Smooth muscle cell of the pulmonary artery (primary cell): ENCODE measurements at places on chromosomes 13 and 19. TPM values are rescaled to one million over a fixed set of nuclear protein-coding genes. Genes with fewer than 3 reads are reported as not detected.

Gene RNF17
- total RNA-seq = 0.98 TPM in 1 of 2 replicates, not detected in the other

Gene ZNF69
- total RNA-seq = 5.2 and 7.1 TPM in 2 replicates

Gene GGN
- 0.46 and 0.86 TPM in 2 replicates for total RNA-seq

Gene CEBPA
- total RNA-seq = 0.07 and 0.13 TPM in 2 replicates

Gene ZNF418
- 5.7 and 6.2 TPM in 2 replicates for total RNA-seq

Gene CGB7
- total RNA-seq = under 0.01 and 0.17 TPM in 2 replicates

Gene GFY
- total RNA-seq = not detected in 2 replicates

Gene CDC42EP5
- total RNA-seq = 17.4 and 21.0 TPM in 2 replicates
